Ascending aorta (tissue), 2 donors: ENCODE measurements at places on chromosomes 1 and 21. TPM values are rescaled to one million over a fixed set of nuclear protein-coding genes. Genes with fewer than 3 reads are reported as not detected.

The MPZL1 gene
- 58.9 TPM for total RNA-seq

The TRIM46 gene
- not detected for total RNA-seq

The ANXA9 gene
- not detected for total RNA-seq

The UBXN11 gene
- 14.5 TPM for total RNA-seq

The LYSMD1 gene
- total RNA-seq, result 0.85 TPM

The CRNN gene
- 0.21 TPM for total RNA-seq

The TSPEAR gene
- total RNA-seq, result not detected

The IGSF3 gene
- total RNA-seq, result 0.64 TPM

The RAP1GAP gene
- total RNA-seq, result 0.64 TPM

The WNT9A gene
- total RNA-seq, result 0.96 TPM

The NEK2 gene
- not detected for total RNA-seq

The PPM1J gene
- total RNA-seq, result 10.0 TPM

The GPR153 gene
- total RNA-seq, result 24.3 TPM

The CYP4Z1 gene
- total RNA-seq, result 4.8 TPM

The MRPL39 gene
- 26.1 TPM for total RNA-seq

The GJA8 gene
- total RNA-seq, result not detected

The WDR3 gene
- 4.3 TPM for total RNA-seq

The AMPD1 gene
- not detected for total RNA-seq

The FBXO42 gene
- total RNA-seq, result 36.6 TPM

The RNF207 gene
- total RNA-seq, result 81.1 TPM

The ZNF593OS gene
- not detected for total RNA-seq

The AXDND1 gene
- not detected for total RNA-seq

The MASP2 gene
- not detected for total RNA-seq

The OSCP1 gene
- 10.6 TPM for total RNA-seq

The FCN3 gene
- 13.2 TPM for total RNA-seq

The APP gene
- 350 TPM for total RNA-seq

The UMODL1 gene
- not detected for total RNA-seq

The CD1E gene
- total RNA-seq, result not detected

The CASQ2 gene
- total RNA-seq, result 3.8 TPM

The KIF14 gene
- not detected for total RNA-seq

The THEM5 gene
- total RNA-seq, result not detected

The NR1I3 gene
- 0.21 TPM for total RNA-seq

The SDHB gene
- total RNA-seq, result 112 TPM

The SASS6 gene
- total RNA-seq, result 7.0 TPM

The S100A13 gene
- total RNA-seq, result 89.7 TPM

The SPRR1A gene
- total RNA-seq, result not detected

The TRABD2B gene
- 7.9 TPM for total RNA-seq

The MIGA1 gene
- 13.1 TPM for total RNA-seq

The ITLN2 gene
- not detected for total RNA-seq

The EDN2 gene
- total RNA-seq, result not detected

The ERICH3 gene
- not detected for total RNA-seq

The LCE1B gene
- not detected for total RNA-seq

The ERG gene
- total RNA-seq, result 28.5 TPM

The PTGS2 gene
- total RNA-seq, result 0.53 TPM

The CA14 gene
- total RNA-seq, result not detected

The EXTL2 gene
- total RNA-seq, result 8.4 TPM

The C8A gene
- 0.21 TPM for total RNA-seq

The MYBPH gene
- total RNA-seq, result not detected

The MYOG gene
- total RNA-seq, result not detected

The RHOU gene
- total RNA-seq, result 27.7 TPM

The BATF3 gene
- total RNA-seq, result 18.4 TPM

The ARHGEF16 gene
- not detected for total RNA-seq
